ENCODE measurements at places on chromosomes 3 and 15.

DNA sequence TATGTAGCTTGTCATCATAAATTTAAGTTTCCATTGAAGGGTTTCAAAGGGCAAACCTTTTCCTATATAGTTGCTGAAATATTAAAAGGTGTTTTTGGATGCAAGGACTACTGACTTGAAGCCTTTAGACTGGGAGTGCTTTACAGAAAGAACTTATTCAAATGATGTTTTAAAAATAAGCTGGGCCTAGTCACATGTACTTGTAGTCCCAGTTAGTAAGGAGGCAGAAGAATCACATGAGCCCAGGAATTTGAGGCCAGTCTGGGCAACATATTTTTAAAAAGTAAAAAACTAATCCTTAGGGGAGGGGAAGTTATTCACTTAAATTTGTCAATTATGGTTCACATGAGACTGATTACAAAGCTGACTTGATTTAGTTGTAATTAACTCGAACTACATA lies 65.0 kb downstream of the SMARCC1 start:
- no peak for DNase-seq

DNA sequence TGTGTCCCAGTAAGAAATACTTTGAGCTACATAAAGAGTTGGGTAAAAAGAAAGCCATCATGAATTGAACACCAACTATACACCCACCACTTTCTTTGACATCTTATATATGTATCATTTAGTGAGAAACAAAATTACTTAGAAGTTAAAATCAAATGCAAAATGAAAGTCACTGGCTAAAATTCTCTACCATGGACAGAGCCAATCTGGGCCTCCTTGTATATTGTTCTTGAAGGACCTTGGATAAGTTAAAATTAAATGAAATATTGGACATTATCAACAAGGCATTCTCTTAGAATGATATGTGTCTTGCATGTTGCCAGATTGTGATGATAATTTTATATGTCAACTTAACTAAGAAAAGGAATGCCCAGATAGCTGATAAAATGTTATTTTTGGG lies 64.2 kb upstream of the CHL1 start:
- DNase-seq = no peak

DNA sequence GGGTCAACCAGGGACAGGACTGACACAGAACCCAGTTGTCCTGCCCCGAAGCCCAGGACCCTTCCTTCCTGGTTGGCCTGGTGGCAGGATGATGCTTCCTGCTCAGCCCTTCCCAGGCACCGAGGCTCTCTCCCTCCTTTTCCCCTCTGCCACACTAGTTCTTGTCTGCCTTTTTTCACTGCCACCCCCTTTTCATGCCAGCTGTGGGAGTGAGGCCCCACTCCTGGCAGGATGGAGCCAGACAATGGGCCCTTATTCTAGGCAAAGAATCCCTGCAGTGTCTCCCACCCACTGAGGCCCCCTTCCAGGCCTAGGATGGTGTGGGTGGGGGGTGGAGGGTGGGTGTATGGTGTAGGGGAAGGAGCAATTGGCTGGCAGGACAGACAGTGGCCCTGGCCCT lies 1.1 kb upstream of the SCAMP5 start:
- DNase-seq = no peak

DNA sequence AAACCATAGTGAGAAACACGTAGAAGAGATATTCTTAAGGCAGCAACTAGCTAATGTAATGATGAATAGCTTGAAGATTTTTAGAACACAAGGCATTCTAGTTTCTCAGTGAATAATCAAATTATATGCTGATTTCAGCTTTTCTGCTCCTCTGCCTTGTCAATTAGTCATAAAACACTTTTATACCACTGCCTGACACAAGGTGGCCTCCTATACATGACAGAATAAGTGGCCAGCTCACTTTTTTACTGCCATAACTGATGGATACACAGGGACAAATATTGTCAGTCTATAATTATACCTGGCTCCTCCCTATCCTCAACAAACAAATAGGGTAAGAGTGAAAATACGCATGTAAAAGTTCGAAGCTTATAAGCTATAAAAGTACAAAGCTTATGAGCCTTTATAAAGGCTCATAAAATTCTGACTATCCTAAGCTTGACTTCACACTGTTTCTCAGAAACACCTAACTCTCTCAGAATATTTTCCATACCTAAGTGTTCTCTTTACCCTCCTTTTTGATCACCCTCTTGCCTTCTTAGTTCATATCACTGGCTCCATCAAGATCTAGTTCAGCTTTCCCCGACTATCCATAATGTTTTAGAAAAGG lies 81.6 kb downstream of the HERC1 start:
- DNase-seq = peak; percentile 34

GRCh38 chr3:102480139-102480538 lies 45.3 kb downstream of the ZPLD1 start:
- DNase-seq = no peak

- no peak for DNase-seq
These were observed 92.7 kb downstream of the UACA start for GRCh38 chr15:70670680-70671079.
